Germinal center (tissue), 1 donor: ENCODE measurements at places on chromosomes 7 and 10.
A peak's percentile ranks its signal among the peaks of the same experiment; 100 is the strongest.

DNA sequence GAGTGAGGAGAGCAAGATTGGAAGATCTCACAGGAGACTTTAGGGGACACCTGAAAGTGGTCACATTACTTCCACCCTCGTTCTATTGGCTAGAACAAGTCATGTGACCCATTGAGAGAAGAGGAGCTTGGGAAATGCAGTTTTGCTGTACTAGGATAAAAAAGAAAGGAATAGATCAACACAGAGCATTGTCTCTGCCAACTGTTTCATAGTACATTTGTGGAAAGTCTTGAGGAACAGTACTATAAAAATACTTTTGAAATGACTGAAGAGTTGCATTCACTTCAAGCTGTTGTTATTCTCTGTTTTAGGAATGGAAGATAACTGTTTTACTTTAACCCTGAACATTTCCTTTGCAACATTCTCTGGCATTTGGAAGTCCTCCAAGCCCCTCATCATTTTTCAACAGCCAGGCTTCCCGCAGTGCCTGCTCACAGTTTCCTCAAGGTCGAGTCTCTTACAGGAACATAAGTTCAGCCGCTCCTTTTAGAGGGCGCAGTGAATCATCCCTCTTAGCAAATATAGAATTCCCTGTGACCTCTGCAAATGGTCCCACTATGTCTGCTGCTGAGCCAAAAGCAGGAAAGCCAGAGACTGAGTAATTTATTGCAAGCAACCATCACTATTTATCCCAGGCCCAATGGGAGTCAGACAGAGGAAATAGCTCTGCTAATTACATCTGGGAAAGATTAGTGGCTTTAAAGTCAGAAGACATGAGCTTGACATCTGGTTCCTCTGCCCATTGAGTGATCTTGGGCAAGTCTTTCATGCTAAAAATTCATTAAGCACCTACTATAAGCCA is 40.7 kb downstream of the MRPL32 start:
- no peak for DNase-seq

DNA sequence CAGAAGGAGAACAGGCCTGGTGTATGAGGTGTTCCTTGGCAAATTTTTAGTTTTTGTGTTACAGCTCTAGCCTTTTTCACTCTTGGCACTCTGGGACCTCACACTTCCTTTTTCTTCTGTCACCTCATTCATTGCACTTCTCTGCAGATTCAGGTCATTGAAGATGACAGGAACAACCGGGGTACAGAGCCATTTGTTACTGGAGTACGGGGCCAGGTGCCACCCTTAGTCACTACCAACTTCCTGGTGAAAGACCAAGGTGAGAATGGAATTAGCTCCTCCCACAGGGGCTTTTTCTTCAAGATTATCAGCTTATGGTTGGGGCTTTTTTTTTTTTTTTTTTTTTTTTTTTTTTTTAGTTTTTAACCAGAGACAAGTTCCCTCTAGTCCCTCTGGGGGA is 18.5 kb upstream of the CHCHD1 start:
- no peak for DNase-seq

- no peak for DNase-seq
Observed at GRCh38 chr7:133836666-133837065, 290.5 kb upstream of the LRGUK start.

DNA sequence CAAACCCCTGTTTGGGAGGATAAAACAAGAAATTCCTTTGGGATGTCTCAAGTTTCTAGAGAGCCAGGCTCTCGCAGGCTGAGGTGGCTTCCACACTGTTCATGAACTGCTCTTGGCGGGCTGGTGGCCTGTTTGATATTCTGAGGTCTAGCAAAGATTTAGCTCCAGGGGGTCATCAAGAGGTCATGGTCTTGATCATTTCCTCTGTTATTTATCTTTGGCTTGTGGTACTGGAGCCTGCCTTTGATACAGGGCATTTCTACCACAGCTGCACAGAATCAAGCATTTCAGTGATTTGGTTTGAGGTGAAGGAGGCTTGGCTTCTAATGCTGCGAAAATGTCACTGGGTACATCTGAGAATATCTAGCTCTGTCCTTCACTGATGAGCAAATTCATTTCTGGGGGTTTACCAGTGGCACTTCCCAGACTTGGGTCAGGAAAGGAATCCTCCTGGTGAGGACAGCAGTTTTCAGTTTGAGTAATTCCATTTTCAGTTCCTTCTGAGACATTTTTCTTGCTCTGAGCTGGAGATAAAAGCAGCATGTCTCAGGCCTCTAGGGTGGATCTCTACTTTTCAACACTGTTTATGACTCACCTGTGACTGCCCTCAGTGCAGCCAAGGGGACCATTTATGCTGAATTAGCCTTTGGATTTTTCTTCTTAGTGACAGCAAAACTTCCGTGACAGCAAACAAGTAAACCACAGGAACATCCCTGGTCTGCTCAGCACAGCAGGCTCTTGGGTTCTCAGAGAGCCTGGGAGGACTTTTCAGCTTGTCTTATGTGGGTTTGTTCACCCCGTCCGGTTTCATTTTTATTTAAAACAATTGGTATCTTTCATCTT is 312.0 kb downstream of the RNLS start:
- no peak for DNase-seq

GRCh38 chr7:117489911-117490310 is 10.1 kb downstream of the CFTR start:
- DNase-seq = no peak

- DNase-seq = no peak
Observed at GRCh38 chr7:20304366-20304765, 26.3 kb upstream of the ITGB8 start.

GRCh38 chr10:82392533-82392932 is 517.5 kb downstream of the NRG3 start:
- no peak for DNase-seq

DNA sequence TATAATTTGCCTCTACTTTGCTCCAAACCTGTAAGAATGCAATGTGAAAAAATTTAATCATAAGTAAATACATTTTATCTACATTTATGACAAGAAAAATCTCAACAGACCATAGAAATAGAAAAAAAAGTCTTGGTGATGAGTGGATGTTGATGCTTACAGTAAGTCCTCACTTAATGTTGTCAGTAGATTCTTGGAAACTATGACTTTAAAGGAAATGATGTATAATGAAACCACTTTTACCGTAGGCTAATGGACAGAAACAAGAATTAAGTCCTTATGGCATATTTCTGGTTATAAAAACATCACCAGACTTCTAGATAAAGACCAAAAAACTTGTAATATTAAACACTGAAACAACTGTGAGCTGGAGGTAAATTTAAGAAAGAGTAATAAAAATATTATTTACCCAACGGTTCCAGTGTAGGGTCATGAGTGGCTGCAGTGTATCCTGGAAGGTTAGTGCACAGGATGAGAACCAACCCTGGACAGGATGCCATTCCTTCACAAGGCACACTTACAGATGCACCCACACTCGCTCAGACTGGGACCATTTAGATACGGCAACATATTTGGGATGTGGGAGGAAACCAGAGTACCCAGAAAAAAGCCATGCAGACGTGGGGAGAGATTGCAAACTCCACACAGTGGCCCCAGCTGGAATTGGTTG is 76.3 kb downstream of the GLCCI1 start:
- no peak for DNase-seq

DNA sequence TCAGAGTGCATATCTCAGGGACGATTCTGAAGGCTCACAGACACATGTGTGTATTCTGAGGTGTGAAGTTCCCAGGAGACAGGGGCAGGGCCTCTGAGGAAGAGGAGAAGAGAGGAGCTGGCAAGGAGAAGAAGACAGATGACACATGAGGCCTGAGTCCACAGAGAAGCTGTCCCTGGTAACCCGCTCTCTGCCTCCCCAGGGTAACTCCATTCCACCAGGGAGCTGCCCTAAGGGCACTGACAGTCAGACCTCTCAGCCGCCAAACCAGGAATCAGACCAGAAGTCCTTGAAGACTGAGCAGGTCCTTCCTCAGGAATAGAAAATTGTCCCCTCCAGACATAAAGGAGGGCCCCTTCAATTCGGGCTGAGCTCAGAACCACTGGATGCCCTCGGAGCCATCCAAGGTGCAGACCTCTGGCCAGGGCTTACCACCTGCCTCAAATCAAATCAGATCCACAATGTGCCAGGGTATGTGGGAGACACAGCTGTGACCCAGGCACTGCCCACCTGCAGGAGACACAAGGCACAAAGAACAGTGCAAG is 57.4 kb downstream of the TLL2 start:
- no peak for DNase-seq

DNA sequence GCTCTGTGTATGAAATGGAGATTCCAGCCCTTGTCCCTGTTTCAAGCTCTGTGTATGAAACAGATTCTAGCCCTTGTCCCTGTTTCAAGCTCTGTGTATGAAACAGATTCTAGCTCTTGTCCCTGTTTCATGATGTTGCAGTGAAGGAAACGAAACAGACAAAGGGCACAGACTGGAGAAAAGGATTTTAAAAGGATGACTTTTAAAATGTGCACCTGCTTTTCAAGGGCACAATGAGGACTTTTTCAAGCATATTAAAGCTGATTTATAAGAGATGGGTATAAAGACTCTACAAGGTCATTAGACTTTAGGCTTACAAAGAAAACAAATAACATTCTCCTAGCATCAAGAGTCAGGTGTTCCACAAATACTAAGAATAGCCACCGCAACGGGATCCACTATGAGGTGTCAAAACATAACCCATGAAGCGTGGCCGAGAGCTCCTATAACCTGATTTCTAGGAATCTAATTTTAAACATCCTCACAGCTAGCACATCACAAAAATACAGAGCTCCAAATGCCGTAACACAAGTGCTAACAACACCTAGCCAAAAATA is 29.0 kb downstream of the DIP2C start:
- DNase-seq = no peak

DNA sequence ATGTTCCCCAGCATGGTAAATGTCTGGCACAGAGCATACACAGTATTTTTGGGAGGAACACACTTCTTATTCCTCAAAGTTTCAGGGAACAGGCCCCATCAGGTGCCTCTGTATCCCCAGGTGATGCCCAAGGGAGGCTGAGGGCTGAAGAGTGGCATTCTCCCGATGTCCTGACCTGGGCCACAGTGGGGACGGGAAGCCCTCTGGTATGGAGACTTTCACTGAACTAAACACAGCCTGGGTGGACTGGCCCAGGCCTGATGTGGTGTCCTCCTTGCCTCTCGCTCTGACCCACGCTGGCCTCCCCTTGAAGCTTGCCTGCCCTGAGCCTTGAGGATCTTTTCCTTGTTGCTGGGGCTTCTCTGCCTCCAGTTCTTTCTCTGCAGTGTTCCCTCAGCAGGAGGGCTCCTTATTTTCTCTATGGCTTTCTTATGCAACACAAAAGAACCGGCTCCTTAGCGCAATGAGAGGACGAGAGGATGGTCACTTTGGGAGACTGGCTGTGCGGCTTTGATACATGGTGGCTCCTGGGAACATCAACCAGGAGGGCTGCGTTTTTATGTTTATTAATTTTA is 157.5 kb upstream of the TNS3 start:
- no peak for DNase-seq

DNA sequence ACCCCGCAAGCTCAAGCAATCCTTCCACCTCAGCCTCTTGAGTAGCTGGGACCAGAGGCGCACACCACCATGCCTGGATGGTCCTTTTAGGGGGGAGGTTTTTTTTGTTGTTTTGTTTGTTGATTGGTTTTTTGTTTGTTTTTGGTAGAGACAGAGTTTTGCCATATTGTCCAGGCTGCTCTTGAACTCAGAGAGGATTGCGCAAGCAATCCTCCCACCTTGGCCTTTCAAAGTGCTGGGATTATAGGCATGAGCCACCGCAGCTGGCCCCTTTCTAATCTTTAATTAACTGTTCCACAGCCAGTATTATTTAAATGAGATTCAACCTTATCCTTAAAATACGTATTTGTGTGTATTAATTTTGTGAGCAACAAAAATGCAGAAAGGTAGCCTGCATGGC is 65.8 kb downstream of the SLC13A1 start:
- DNase-seq = no peak

DNA sequence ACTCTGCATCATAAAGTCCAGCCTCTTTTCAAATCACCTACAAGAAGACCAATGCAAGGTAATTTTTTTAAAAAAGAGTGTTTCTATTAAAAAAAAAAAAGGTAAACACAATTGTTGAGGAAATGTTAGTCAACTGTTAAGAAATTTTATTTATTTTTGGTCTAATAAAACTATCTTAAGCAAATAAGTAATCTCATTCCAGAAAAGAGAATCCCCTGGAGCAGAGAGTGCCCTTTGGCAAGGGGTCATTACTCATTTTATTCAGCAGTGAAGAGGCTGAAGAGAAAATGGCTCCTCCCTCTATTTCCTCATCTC is 63.4 kb upstream of the GSDME start:
- DNase-seq = no peak

DNA sequence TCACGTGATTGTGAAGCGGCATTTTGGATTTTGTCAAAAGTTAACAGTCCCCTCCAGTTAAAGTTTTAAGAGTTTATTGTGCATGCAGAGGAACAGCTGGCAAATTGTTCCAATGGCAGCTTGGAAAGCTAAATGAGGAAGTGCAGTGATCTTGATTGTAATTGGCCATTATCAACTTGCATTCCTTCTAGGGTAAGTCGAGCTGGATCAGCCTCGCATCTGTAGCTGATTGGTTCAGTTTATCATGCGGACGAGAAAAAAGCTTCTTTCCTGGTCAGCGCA is 566 bp downstream of the ZNF789 start:
- DNase-seq = peak; percentile 71

- DNase-seq = no peak
Observed at GRCh38 chr10:95253686-95254085, 37.1 kb downstream of the PDLIM1 start.

DNA sequence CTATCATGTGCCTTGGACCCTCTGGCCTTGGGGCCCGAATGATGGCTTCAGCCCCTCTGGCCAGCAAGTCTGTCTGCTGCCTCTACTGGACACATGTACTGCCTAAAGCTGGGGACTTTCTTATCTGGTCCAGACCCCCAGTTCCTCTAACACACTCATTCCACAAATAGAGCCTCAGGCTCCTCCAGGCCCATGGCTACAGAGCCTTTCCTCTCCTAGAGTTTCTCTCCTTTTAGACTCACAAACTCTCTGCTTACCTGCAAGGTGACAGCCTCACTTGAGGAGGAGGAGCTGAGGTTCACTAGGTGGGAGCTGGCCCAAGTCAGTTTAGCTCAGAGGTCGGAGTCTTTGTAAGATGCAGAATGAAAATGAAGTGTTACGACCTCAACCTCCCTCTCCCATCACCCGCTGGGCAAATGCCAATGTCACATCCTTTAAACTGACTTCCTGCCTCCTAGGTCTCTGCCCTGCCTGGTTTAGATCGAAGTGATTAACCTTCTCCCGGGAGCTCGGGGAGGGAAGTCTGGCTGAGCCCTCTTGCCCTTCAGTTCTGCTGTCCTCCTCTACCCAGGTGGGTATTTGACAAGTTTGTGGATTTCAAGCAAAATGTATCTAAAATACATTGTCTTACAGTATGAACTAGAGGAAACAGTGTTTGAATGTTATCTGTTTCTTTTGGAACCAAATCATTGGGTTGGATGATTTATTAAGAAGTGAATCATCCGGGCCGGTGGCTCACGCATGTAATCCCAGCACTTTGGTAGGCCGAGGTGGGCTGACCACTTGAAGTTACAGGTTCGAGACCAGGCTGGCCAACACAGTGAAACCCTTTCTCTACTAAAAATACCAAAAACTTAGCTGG is 71.9 kb upstream of the TNS3 start:
- DNase-seq = no peak
